ENCODE measurements at places on chromosomes 3 and 15. TPM values are rescaled to one million over a fixed set of nuclear protein-coding genes. Genes with fewer than 3 reads are reported as not detected.

GRCh38 chr3:124266487-124266886 lies 274.6 kb upstream of the ROPN1 start:
- no peak for DNase-seq
- H3K4me1 ChIP-seq: no peaks in the 10 kb centered on the region
- no peak overlapping the region for H3K27ac ChIP-seq
- no peaks in the 10 kb centered on the region for H3K36me3 ChIP-seq
- no peaks in the 10 kb centered on the region for H3K27me3 ChIP-seq

AGTR1 gene
- not detected for total RNA-seq

DUOXA2 gene
- not detected for total RNA-seq

TMEM207 gene
- total RNA-seq: not detected

TMEM266 gene
- total RNA-seq: not detected

DNA sequence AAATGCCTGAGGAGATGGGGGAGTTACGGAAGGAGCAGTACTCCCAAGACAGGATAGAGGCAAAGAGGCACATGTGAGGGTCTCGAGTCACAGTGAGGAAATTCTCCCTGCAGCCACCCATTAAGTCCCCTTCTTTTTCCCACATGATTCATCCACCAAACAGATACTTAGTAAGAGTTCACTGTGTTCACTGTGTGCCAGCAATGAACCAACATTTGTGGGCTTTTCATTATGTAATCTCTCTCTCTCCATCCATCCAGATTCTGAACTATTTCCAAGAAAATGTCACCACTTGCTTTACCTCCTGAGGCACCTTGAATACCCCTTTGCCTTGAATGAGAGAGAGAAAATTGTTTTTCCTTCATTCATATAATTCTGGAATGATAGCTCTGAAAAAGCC lies 24.6 kb upstream of the LRRFIP2 start:
- H3K27ac ChIP-seq: no peak overlapping the region
- no peaks in the 10 kb centered on the region for H3K36me3 ChIP-seq
- peaks cover 11% of the 10 kb centered on the region for H3K27me3 ChIP-seq
- no peak for DNase-seq
- no peak overlapping the region for H3K4me3 ChIP-seq

DNA sequence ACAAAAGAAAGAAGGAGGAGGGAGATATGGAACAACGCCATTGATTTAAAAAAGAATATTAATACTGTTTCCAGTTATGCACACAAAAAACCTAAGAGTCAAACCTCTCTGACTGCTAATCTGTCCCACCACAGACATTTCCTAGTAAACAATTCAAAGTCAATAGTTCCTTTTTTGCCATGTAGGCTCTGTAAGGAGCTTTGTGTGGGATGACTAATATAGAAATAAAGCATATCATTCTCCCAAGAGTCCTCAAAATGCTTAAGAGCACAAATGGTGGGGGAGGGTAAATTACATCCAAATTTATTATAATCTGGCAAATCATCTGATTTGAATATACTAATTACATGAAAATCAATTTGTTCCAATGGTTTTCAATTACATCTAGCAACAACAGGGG lies 155.9 kb upstream of the CNTN4 start:
- H3K4me3 ChIP-seq: no peak overlapping the region
- H3K4me1 ChIP-seq: no peaks in the 10 kb centered on the region
- no peaks in the 10 kb centered on the region for H3K36me3 ChIP-seq
- no peaks in the 10 kb centered on the region for H3K27me3 ChIP-seq

- no peaks in the 10 kb centered on the region for H3K27me3 ChIP-seq
- H3K36me3 ChIP-seq: peaks cover 32% of the 10 kb centered on the region
- no peak overlapping the region for H3K4me3 ChIP-seq
These were observed 111.5 kb downstream of the ZNF609 start for GRCh38 chr15:64571857-64572291.

GRCh38 chr3:53236112-53236841 lies 19.5 kb downstream of the TKT start:
- H3K4me1 ChIP-seq: peaks cover 7% of the 10 kb centered on the region
- DNase-seq: no peak
- H3K27ac ChIP-seq: peak overlapping the region; percentile 25
- H3K36me3 ChIP-seq: peaks cover 64% of the 10 kb centered on the region
- no peaks in the 10 kb centered on the region for H3K27me3 ChIP-seq

- H3K27me3 ChIP-seq: no peaks in the 10 kb centered on the region
- peaks cover 28% of the 10 kb centered on the region for H3K4me1 ChIP-seq
- peak overlapping the region; percentile 87 for H3K27ac ChIP-seq
- no peak overlapping the region for H3K4me3 ChIP-seq
These were observed 23.0 kb upstream of the FURIN start for GRCh38 chr15:90845201-90845949.
